Stimulated activated CD4-positive, alpha-beta T cell treated with anti-CD3 and anti-CD28 coated beads, Interleukin-1b, Interleukin-23, amount 100 ng/mL, for 4 hours (primary cell): ENCODE measurements at places on chromosomes 6 and 20.

- no peak for DNase-seq
Observed at GRCh38 chr6:72857791-72858585, 236.1 kb downstream of the KCNQ5 start.

GRCh38 chr20:41316602-41317545 lies 657 bp downstream of the ZHX3 start:
- peak; percentile 83 for DNase-seq

GRCh38 chr6:53464483-53464882 lies 80.4 kb downstream of the GCLC start:
- no peak for DNase-seq

GRCh38 chr20:46673394-46674252 lies 15.6 kb downstream of the TP53RK start:
- DNase-seq = no peak

DNA sequence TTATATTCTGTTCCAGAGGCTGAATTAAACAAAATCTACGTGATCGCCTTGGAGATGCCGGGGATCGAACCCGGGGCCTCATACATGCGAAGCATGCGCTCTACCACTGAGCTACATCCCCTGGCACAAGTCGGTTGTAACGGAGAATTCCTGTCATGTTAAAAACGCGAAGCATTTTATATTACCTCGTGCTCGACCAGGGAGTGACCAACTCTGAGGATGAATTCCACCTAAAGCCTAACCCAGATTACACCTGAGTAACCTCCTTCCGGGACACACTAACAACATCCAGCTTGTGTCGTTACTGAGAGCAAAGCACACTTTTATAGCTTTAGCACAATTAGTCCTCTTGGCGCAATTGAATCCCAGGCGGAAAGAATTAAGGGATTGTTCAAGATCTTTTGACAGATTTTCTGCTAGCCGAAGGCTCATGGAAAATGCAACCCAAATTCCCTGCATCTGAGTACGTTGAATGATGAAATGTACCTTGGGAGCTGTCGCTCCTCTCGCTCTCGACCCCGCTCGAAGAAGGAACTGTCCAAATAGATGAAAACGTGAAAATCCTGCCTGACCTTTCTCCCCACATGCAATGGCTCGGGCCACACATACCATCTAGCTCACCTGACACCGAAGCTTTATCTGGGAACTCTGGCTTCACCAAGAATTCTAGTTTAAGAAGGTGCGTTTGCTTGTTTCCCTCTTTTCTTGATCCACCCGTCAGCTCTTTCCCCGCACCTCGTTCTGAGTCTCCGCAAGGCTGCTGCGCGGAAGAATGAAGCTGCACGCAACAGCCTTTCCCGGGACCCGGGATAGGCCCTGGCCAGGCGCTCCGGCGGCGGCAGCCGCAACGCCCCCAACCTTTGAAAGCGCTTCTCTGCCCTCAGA lies 148.3 kb downstream of the GPX5 start:
- peak; percentile 6 for DNase-seq

DNA sequence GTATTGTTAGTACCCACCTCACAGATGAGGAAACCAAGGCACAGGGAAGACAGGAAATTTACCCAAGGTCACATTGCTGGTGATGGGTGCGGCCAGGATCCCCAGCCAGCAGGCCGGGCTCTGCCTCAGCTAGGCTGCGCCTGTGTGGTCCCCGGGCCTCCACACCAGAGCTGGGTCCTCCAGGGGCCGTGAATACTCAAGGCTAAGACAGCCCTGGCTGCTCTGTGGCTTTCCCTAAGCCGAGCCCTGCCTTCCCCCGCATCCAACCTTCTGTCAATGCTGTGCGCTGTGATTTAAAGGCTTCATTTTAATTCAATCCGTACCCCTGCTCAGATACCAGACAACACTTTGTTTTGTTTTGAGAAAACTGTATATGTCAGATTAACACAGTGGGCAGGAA lies 246.7 kb downstream of the TTLL2 start:
- DNase-seq = no peak

GRCh38 chr20:38982291-38982690 lies 20.1 kb downstream of the DHX35 start:
- no peak for DNase-seq

- no peak for DNase-seq
Observed at GRCh38 chr6:154139892-154140291, 100.9 kb downstream of the OPRM1 start.
